Osteoblast (primary cell): ENCODE measurements at places on chromosomes 5 and 9. TPM values are rescaled to one million over a fixed set of nuclear protein-coding genes. Genes with fewer than 3 reads are reported as not detected.

GRCh38 chr5:10756549-10756948 lies 4.5 kb downstream of the DAP start:
- DNase-seq: peak; percentile 93

- DNase-seq: no peak
Measured at GRCh38 chr5:173878224-173878967, 9.8 kb upstream of the CPEB4 start.

DNA sequence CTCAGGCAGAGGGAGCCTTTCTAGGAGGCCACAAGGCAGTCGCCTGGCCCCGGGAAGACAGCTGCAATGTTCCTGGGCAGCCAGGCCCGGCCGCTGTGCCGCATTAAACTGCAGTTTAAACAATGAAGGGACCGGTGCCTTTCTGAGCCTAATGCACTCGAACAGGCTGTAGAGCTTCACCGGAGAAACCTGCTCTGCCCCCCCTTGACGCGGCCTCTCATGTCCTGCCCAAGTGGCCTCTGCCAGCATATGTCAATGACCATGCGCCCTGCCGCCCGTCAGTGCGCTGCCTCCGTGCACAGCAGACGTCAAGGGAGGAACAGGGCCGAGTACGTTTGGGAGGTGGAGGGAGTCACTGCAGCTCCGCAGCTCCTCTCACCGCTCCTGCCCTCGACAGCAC lies 38.4 kb upstream of the BARHL1 start:
- no peak for DNase-seq

DNA sequence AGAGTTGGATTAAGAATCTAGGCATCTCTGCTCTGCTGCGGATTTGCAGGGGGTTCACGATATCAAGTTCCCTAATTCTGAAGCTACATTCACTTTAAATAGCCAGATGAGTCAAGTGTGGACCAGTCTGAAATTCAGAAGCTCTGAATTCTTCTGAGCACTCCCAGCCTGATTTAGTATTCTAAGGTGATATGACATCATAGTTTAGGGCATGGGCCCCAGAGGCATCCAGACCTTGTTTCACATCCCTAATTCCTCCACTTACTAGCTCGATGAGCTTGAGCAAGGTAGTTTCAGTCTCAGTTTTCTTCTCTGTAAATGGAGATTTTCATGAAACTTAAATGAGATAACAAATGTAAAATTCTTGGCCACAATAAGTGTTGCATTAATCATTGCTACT lies 65.2 kb downstream of the TMEM167A start:
- no peak for DNase-seq

DNA sequence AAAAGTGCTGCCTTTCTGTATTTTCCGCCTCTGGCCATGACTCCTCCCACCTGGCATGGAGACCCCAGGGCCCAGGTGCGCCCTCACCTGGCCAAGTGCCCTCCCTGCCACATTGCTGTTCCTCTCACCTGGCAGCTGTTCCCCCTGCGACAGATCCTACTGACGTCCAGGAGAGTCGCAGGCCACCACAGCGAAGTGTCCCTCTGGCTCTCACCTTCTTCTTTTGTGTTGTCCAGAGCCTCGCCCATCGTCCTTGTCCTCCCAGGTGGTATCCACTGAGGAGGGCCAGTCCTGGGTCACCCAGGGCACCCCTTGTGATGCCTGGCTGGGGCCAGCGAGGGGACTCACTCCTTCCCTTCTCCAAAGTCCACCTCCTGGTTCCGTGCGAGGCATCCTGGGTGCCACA lies 2.6 kb downstream of the NKD2 start:
- peak; percentile 91 for DNase-seq

GRCh38 chr9:104860263-104860662 lies 67.7 kb downstream of the ABCA1 start:
- no peak for DNase-seq

DNA sequence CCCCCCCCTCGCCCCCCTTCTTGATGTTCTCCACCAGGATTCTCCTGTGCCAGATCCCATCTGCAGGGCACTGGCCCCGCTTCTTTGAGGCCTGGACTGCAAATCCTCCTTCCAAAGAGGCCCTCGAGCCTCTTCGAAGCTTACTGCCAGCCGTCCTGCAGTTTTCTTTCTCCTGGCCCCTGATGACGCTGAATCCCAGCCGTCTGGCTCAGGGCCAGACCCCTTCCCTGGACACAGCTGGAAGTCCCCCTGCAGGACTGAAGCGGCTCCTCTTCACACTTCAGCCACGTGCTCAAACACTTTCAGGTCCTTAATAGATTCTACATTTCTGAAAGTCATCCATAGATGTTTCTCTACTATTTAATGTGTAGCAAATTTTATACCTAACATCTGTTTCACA lies 121.5 kb downstream of the EHMT1 start:
- DNase-seq: no peak

DNA sequence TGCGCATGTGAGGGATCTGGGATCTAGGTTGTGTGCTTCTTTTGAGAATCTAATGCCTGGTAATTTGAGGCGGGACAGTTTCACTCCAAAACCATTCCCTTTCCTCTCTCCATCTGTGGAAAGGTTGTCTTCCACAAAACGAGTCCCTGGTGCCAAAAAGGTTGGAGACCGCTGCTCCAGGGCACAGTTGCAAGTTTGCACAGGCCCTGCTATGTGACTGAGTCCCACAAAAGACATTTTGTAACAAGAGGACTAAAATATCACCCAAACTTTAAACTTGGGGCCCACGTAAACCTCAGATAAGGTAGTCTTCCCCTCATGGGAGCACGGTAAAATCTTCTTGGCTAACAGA lies 5.8 kb upstream of the ZNF367 start:
- no peak for DNase-seq

DNA sequence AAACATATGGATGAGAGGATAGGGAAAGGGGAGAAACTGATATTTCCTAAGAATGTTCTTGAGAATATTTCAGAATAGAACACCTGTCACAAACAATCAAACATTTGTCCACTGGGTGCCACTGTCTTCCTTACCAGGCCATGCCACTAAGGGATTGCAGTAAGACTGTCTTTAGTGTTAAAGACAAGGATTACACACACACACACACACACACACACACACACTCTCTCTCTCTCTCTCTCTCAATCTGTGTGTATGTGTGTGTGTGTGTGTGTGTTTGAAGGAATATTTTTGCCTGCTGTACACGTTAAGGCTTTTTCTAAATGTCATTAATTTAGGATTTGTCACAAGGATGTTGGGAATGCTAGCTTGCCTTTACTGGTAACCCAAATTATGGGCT lies 54.4 kb downstream of the CCDC192 start:
- DNase-seq: no peak

- no peak for DNase-seq
Measured at GRCh38 chr9:86713470-86713869, 233.8 kb downstream of the GAS1 start.

DNA sequence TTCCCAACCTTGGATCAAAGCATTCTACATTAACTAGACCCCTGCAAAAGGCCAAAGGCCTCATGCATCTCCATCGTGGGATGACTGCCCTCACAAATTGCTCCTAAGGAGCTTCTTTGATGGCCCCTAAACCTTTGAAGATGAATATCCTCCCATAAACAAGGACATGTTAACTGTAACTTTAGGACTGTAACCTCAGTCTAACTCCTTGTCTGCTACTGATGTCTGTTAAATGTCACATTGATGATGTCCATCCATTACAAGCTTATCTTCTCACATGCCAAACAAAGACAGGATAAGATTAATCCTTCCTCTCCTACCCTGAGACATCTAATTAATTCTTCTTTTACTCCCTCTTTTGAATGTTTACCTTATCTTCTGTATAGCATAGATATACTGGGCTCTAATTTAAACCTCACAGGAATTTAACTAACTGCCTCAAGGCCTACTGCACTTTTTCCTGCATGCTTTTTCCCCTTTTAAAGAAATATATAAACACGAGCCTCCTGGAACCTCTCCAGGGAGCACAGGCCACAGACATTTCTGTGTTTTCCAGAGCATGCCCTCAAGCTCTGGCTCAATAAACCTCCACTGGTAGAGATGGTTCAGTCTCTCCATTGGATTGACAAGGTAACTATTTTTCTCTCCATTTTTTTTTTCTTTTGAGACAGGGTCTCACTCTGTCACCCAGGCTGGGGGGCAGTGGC lies 90.6 kb upstream of the SLC25A48 start:
- no peak for DNase-seq

- DNase-seq: no peak
Measured at GRCh38 chr5:1182633-1183423, 18.6 kb upstream of the SLC6A19 start.

DNA sequence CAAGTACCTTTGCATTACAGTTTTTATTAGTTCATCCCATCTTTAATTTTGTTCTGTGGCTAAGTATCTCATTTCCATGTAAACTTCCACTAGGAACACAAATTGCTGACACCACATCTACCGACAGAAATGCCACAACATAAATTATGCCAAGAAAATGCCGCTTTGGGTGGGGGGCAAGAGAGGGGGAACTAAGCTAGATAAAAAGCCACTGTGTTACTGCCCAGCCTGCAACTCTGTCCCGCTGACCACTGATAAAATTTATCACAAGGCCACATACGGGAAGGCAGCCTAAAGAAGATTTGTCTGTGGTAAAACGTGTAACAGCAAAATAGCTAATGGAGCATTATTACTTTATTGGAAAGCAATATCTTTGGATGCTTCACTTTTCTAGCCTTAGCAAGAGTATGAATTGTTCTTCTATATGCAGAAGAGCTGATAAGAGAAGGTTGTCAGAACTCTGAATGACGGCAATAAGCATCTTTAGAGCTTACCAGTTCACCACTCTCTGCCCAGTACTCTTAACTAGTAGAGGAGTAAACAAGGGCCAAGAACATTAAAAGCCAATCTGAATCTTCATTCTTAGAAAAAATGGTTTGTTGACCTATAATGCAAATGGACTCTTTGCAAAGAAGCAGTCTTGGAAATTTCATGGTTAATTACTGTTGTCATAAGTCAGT lies 172.2 kb upstream of the MEF2C start:
- DNase-seq: no peak

DNA sequence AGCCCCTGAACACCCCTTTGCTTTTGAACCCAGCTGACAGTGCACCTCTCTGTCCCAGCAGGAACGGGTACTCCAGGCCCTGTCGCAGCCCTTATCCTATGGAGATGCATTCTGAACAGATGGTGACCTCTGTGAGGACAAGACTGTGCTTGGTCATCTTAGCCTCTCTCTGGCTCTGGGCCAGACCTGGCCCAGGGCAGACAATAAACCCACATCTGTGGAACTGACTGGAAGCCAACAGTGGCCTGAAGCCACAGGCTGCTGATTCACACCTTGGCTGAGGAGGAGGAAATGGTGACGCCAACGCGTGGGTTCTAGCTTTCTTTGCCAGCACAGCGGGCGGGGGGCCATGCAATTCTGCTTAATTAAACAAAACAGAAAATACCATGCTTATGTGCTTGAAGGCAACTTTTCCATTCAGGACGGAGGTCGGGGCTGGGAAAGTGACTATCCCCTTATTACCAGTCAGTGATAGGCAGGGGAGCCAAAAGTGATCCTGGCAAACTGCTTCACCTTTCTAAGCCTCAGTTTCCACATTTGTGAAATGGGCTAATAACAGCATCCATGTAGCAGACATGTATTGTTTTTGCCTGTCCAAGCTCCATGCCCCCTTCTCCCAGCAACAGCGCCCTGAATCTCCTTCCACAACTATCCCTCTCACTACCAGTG lies 10.8 kb downstream of the SH3PXD2B start:
- DNase-seq: peak; percentile 95

GRCh38 chr5:36593867-36594266 lies 12.5 kb upstream of the SLC1A3 start:
- no peak for DNase-seq

- no peak for DNase-seq
Measured at GRCh38 chr9:25254051-25254450, 424.2 kb downstream of the TUSC1 start.

- no peak for DNase-seq
Measured at GRCh38 chr5:125162714-125163113, 416.3 kb upstream of the ZNF608 start.

- DNase-seq: peak; percentile 63
Measured at GRCh38 chr5:180172447-180173197, 36.4 kb downstream of the RASGEF1C start.

DNA sequence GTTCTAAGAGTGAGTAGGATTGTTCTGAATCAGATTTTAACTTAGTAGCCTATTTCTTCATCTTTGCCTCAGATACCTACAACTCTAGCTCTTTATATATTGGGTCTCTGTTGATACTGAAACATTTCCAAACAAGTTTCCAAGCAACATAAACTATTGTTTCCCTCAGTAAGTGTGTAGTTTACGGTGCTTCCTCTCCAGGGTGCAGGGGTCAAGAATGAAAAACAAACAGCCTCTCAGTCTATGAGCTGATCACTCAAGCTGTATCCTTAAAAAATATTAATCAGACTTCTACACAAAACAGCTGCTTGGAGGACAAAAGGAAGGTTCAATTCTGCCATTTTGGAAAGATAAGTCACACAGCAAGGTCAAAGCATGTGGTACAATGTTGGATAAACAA lies 75.0 kb downstream of the ADAMTS12 start:
- DNase-seq: no peak

DNA sequence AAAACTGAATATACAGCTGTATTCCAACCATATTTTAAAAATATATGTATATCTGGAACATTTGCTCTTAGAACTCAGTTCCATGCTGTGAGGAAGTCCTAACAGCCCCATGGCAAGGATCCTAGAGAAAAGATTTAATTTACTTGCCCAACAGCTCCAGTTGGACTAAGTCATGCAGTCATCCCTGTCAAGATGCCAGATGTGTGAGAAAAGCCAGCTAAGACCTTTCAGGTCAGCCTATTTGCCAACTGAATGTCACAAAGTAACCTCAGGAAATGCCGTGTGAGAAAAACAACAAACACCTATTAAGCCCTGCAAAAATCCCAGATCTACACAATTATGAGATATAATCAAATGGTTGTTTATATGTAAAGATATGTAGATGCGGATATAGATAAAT lies 416.3 kb downstream of the NR2F1-AS1 start:
- DNase-seq: peak; percentile 60

- DNase-seq: peak; percentile 90
Measured at GRCh38 chr9:124503713-124504529, 3.3 kb downstream of the NR5A1 start.

- DNase-seq: no peak
Measured at GRCh38 chr9:7489036-7489435, 310.5 kb downstream of the DMAC1 start.

- peak; percentile 89 for DNase-seq
Measured at GRCh38 chr5:14417276-14417730, 164.3 kb upstream of the OTULINL start.

GRCh38 chr9:129906298-129906697 lies 71.0 kb downstream of the USP20 start:
- DNase-seq: no peak

The KIF4B gene
- total RNA-seq: not detected in 2 replicates

The CARD6 gene
- 19.5 and 24.8 TPM in 2 replicates for total RNA-seq

The ORM2 gene
- total RNA-seq: not detected in 2 replicates

The ADRA1B gene
- total RNA-seq: 0.29 and 0.36 TPM in 2 replicates

The CDC26 gene
- total RNA-seq: 20.9 and 27.9 TPM in 2 replicates
